B cell (primary cell): ENCODE measurements at places on chromosomes 11 and 22. TPM values are rescaled to one million over a fixed set of nuclear protein-coding genes. Genes with fewer than 3 reads are reported as not detected.

DNA sequence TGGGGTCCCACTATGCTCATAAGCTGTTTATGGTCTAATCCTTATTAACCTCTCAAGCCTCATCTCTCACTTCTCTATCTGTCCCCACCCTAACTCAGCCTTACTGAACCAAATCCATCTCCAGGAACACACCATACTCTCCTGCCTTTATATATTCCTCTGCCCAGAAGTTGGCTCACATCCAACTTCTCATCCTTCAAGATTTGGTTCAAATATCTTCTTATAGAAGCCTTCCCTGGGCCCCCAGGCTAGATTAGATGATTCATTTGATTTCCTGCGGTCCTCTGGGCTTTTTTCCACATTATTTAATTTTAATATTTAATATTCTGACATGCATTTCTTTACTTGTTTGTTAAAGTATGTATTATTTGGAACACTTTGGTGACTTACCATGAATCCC, 23.2 kb downstream of the MEI1 start:
- no peak overlapping the region for H3K27ac ChIP-seq
- DNase-seq = no peak
- H3K4me3 ChIP-seq = no peak overlapping the region

DNA sequence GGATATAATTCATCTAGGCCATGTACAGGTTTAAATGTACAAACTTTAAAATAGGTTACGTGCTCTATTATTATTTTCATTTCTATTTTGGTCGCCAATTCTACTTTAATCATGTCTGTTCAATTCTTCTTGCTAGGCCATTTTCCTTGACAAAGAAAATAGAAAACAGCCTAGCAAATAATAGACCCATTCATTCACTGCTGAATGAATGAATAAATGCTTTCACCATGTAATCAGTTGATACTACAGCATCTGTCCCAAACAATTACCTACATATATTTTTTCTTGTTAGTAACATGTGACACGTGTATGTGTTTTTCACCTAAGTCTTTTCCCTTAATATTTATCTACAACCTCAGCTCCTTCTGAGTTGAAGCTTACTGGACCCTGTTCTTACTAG, 27.5 kb downstream of the SNX19 start:
- no peaks in the 10 kb centered on the region for H3K27me3 ChIP-seq
- no peak overlapping the region for H3K4me3 ChIP-seq
- no peak for DNase-seq

DNA sequence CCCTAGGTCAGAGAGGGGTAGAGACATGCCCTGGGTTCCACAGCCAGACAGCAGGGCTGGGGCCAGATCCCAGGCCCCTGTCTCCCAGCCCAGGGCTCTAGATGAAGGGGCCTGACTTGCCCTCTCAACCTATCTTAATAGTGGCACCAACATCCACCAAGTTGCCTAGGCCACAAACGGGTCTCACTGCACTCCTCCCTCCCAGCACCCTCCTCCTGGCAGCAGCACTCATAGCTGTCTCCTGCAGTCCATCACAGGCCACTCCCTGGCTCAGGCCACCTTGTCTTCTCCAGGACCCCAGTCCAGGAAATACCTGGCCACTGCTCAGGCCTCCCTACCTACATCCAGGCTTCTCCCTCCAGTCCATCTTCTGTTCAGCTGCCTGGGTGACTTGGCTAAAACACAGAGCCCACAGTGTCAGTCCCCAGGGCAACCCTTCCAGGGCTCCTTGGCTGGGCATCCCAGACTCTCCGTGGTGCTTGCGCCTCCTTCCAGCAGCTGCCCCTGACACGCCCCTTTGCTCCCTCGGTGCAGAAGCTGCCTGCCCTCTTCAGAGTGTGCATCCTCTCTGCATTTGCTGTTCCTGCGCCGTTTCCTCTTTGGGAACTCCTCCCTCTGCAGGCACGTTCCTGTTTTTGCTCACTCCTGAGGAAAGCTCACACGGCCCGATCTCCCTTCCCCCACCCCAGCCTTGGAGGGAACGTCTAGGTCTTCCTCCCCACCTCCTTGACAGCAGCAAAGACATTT, 40.5 kb downstream of the LRRC32 start:
- peaks cover 52% of the 10 kb centered on the region for H3K4me1 ChIP-seq
- H3K4me3 ChIP-seq = no peak overlapping the region
- no peaks in the 10 kb centered on the region for H3K36me3 ChIP-seq
- H3K27ac ChIP-seq = peak overlapping the region; percentile 57
- no peak for DNase-seq

DNA sequence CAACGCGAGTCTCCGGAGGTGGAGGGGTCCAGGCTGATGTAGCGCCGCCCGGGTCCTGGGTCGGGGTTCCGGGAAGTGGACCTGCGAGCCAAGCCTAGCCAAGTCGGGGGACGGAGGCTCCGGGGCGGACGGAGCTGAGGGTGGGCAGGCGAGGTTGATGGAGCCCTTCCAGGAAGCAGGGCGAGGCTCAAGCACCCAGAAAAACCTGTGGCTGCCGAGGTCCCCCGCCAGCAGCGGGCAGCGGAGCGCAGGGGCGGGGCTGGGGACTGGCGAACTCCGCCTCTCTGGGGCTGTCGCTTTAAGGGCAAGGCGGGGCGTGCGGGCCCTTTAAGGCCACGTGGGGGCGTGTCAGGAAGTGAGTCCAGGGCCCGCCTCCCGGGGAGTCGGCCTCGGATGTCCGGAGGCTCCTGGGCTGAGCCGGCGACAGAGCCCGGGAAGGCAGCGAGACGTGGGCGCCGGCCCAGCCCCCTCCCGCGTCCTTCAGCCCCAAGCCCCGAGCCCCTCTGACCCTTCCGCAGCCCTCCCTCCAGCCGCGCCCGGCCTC, at the start of gene SLC35C1:
Gene SLC35C1 (plus strand): TSS at position 389 of the 544 bp plus-strand sequence. CDS start 653 bp downstream, outside the sequence.
- peak within 1 kb of the TSS; percentile 92 for H3K4me3 ChIP-seq
- no peaks in the 10 kb centered on the region for H3K27me3 ChIP-seq
- peaks cover 27% of the 10 kb centered on the region for H3K4me1 ChIP-seq
- peaks cover 6% of the 10 kb centered on the region for H3K36me3 ChIP-seq

TMEM126A gene
- total RNA-seq = 13.0 and 15.8 TPM in 2 replicates

PHOX2A gene
- total RNA-seq = not detected in 2 replicates

DNA sequence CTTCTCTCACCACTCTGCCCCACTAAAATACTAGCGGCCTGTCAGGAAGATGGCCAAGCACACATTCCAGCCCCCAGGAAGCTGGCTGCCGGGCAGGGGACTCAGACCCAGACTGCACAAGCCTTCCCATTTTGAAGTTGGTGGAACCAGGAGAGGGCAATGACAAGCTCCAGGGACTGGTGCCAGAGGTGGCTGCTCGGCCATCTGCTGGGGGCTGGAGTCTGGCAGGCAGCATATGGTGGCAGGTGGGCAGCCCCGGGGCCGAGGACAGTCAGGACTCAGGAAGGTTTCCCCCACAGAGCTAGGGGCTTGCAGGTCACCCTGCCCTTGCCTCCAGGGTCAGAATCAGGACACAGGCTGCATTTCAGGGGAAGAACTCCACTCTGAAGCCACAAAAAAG, 22.6 kb downstream of the KCNJ5 start:
- no peaks in the 10 kb centered on the region for H3K4me1 ChIP-seq
- no peak for DNase-seq
- H3K36me3 ChIP-seq = no peaks in the 10 kb centered on the region

DNA sequence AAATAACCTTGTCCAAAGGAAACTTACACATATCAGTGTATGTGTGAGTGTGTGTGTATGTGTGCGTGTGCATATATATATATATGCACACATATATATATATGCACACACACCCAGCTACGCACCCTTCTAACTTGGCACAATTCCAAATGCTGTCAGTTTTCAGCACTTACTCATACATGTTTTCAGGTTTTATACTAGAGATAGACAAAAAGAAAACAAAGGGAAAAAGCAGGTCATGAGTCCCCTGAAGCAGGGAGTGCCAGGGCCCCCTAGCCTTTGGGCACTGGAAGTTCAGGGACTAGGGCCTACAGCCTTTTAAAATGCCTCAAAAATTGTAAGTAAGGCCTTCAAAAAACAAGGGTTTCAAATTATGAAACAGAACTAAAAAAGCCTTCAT, 265.4 kb downstream of the CADM1 start:
- H3K27ac ChIP-seq = no peak overlapping the region
- no peaks in the 10 kb centered on the region for H3K36me3 ChIP-seq
- no peaks in the 10 kb centered on the region for H3K4me1 ChIP-seq
- no peak for DNase-seq
- no peaks in the 10 kb centered on the region for H3K27me3 ChIP-seq

- no peak overlapping the region for H3K4me3 ChIP-seq
- H3K27ac ChIP-seq = no peak overlapping the region
- no peaks in the 10 kb centered on the region for H3K36me3 ChIP-seq
- no peaks in the 10 kb centered on the region for H3K27me3 ChIP-seq
These were observed 536.6 kb downstream of the SOX6 start for GRCh38 chr11:15819679-15820286.

XKR3 gene
- 0.17 TPM in 1 of 2 replicates, not detected in the other for total RNA-seq

DNA sequence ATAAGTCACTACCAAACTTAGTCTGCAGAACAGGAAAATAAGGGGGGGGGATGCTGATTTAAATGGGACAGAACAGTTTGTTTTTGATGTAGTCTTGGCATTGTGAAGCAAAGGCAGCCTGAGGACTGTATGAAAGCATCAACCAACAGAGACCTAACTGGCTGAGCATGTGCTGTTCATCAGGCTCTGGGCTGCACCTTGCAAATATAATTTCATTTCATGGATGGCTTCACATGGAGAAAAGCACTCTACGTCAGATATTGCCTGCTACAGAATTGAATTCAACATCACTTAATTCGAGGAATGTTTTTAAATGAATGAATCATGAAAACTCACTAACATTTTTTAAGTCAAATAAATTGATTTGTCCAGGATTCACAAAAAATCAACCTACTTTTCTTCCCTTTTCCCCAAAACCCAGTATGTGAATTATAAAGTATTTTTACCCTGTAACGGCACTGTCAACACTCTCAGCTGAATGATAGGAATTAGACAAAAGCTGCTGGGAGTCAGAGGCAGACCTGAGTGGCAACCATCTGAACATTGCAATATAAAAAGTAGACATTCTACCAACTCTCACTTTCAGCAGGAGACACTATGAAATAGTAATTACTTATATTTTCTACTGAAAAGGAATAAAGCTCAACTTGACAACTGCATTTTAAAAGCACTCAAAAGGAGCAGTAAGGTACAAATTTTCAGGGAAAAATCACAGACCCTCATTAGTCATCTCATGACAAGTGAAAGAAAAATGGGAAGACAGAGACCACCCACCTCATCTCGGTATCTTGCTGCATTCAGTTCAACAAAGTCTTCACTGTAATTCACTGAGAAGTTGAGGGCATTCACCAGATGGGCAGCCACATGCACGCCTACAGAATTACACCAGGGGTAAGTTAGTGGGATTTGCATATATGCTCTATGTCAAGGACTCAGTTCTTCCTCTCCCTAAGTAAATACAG, 47.5 kb downstream of the NOX4 start:
- H3K4me3 ChIP-seq = no peak overlapping the region
- DNase-seq = no peak
- no peaks in the 10 kb centered on the region for H3K27me3 ChIP-seq
- H3K36me3 ChIP-seq = no peaks in the 10 kb centered on the region
- H3K4me1 ChIP-seq = no peaks in the 10 kb centered on the region

GRCh38 chr11:116055064-116055463, 550.8 kb upstream of the CADM1 start:
- H3K4me3 ChIP-seq = no peak overlapping the region
- H3K36me3 ChIP-seq = no peaks in the 10 kb centered on the region
- H3K4me1 ChIP-seq = no peaks in the 10 kb centered on the region
- H3K27ac ChIP-seq = no peak overlapping the region
- no peak for DNase-seq

DNA sequence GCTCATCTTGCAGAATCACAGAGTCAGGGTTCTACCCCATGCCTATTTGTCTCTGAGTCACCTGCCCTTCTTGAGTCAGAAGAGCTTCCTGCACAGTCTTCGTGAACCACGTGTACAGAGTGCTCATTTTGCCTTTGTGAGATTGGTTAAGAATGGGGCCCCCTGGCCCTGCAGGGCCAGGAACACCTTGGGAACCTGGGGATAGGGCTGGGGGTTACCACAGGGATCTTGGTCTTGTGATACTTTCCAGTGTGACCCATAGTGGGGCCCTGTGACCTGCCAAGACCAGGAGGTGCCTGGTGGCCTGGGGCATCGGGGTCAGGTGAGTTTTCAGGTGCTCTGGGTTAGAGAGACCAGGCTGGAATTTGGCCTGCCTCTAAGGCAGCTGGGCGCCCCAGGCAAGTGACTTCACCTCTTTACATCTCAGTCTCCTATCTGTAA, 9.4 kb downstream of the TMPRSS13 start:
- DNase-seq = no peak
- peaks cover 13% of the 10 kb centered on the region for H3K4me1 ChIP-seq
- no peaks in the 10 kb centered on the region for H3K27me3 ChIP-seq
- H3K27ac ChIP-seq = no peak overlapping the region

JHY gene
- total RNA-seq = 4.6 and 5.1 TPM in 2 replicates

GRCh38 chr11:94623120-94623735, 56.1 kb downstream of the PIWIL4 start:
- H3K4me1 ChIP-seq = no peaks in the 10 kb centered on the region
- peak; percentile 49 for DNase-seq
- H3K36me3 ChIP-seq = no peaks in the 10 kb centered on the region
- H3K27me3 ChIP-seq = no peaks in the 10 kb centered on the region
- no peak overlapping the region for H3K27ac ChIP-seq

OR51E2 gene
- total RNA-seq = not detected in 2 replicates

- peaks cover 48% of the 10 kb centered on the region for H3K4me1 ChIP-seq
- peaks cover 9% of the 10 kb centered on the region for H3K36me3 ChIP-seq
- H3K27me3 ChIP-seq = no peaks in the 10 kb centered on the region
- peak overlapping the region; percentile 39 for H3K27ac ChIP-seq
These were observed 988 bp downstream of the TNRC6B start for GRCh38 chr22:40178417-40179409.

GRCh38 chr22:27986937-27987336, 67.9 kb upstream of the PITPNB start:
- no peaks in the 10 kb centered on the region for H3K27me3 ChIP-seq
- H3K4me1 ChIP-seq = no peaks in the 10 kb centered on the region
- no peak overlapping the region for H3K4me3 ChIP-seq
- no peaks in the 10 kb centered on the region for H3K36me3 ChIP-seq
- no peak for DNase-seq
- H3K27ac ChIP-seq = no peak overlapping the region

CCDC87 gene
- total RNA-seq = 0.17 and 0.39 TPM in 2 replicates

TRIM51 gene
- total RNA-seq = not detected in 2 replicates

- no peak for DNase-seq
- no peak overlapping the region for H3K27ac ChIP-seq
- no peak overlapping the region for H3K4me3 ChIP-seq
- peaks cover 21% of the 10 kb centered on the region for H3K4me1 ChIP-seq
- no peaks in the 10 kb centered on the region for H3K36me3 ChIP-seq
These were observed 15.6 kb downstream of the LRRC32 start for GRCh38 chr11:76654980-76655379.

GRCh38 chr22:31945443-31945855, 1.1 kb downstream of the YWHAH start:
- peak; percentile 48 for DNase-seq
- peak overlapping the region; percentile 82 for H3K27ac ChIP-seq
- peaks cover 31% of the 10 kb centered on the region for H3K4me1 ChIP-seq

OR5D13 gene
- not detected in 2 replicates for total RNA-seq

GRCh38 chr11:56843816-56844215, 95.3 kb upstream of the OR9G4 start:
- H3K4me1 ChIP-seq = no peaks in the 10 kb centered on the region
- H3K4me3 ChIP-seq = no peak overlapping the region
- no peaks in the 10 kb centered on the region for H3K27me3 ChIP-seq

- no peaks in the 10 kb centered on the region for H3K36me3 ChIP-seq
- no peak overlapping the region for H3K4me3 ChIP-seq
- H3K27me3 ChIP-seq = no peaks in the 10 kb centered on the region
- H3K27ac ChIP-seq = no peak overlapping the region
These were observed 1.0 kb downstream of the FUT4 start for GRCh38 chr11:94544646-94545263.

GRCh38 chr11:4798427-4799183, 5.6 kb downstream of the OR52R1 start:
- H3K4me3 ChIP-seq = no peak overlapping the region
- no peaks in the 10 kb centered on the region for H3K27me3 ChIP-seq
- DNase-seq = no peak
- H3K4me1 ChIP-seq = no peaks in the 10 kb centered on the region
- no peaks in the 10 kb centered on the region for H3K36me3 ChIP-seq
